CD4-positive, alpha-beta T cell treated with Interleukin-15 for 1 hour (primary cell): ENCODE measurements at places on chromosomes 2 and 18.

DNA sequence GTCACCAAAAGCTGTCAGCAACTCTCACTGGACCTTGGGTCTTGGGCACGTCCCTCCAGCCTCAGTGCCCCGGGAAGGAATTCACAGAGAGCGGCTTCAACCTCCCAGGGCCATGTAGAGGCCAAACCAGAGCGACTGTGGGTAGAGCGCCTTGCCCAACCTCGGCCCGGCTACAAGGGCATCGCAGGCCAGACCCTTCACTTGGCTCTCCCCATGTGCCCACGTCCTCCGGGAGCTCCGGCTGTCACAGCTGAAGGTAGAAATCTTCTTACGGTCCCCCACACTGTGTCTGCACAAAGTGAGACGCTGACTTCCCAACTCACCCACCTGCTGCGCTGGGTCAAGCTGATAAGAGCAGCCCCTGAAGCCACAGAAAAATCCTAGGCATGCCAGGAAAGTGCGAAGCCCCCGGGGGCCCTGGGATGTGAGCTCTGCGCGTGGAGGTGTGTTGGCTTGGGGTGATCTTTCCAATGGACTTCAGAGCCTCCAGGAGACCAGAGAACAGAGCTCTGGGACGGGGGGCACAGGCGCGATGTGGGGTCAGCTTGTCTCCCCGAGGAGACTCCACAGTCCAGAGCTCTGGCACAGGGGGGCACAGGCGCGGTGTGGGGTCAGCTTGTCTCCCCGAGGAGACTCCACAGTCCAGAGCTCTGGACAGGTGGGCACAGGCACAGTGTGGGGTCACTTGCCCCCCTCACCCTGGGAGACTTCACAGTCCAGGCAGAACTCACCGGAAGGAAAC, 105.5 kb downstream of the RTP5 start:
- no peak for DNase-seq

DNA sequence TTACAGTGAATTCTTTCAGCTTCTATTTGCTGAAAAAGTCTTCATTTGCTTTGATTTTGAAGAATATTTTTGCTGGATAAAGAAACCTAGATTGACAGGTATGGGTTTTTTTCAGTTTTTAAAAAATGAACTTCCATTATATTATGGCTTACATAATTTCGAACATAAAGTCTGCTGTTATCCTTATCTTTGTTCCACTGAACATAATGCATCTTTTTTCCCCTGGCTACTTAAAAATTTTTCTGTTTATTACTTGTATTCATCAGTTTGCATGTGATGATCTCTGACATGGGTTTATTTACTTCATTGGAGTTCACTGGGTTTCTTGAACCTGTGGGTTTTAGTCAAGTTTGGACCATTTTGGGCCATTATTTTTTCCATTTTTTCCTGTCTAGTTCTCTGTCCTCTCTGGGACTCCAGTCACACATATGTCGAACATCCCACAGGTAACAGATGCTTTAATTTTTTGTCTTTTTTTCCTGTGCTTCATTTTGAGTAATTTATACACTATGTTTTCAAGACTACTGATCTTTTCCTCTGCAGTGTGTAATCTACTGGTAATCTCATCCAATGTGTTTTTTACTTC, 33.1 kb downstream of the SEC11C start:
- no peak for DNase-seq

DNA sequence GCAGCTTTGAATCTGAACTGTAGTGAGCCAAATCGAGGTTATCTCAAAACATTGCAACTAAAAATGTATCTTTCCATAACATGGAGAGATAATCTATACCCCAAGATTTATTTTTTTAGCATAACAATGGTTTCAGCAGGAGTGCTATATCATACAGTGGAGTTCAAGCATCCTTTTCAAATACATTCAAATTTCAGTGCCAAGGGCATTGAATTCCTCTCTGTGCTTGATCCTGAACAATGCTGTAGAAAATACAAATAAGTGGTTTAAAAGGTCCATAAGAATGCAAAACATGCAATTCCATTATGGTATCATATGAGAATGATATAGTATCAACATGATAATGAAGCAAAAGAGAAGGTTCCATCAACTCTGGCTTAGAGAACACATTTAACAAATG, 201.7 kb downstream of the TXNL1 start:
- no peak for DNase-seq

DNA sequence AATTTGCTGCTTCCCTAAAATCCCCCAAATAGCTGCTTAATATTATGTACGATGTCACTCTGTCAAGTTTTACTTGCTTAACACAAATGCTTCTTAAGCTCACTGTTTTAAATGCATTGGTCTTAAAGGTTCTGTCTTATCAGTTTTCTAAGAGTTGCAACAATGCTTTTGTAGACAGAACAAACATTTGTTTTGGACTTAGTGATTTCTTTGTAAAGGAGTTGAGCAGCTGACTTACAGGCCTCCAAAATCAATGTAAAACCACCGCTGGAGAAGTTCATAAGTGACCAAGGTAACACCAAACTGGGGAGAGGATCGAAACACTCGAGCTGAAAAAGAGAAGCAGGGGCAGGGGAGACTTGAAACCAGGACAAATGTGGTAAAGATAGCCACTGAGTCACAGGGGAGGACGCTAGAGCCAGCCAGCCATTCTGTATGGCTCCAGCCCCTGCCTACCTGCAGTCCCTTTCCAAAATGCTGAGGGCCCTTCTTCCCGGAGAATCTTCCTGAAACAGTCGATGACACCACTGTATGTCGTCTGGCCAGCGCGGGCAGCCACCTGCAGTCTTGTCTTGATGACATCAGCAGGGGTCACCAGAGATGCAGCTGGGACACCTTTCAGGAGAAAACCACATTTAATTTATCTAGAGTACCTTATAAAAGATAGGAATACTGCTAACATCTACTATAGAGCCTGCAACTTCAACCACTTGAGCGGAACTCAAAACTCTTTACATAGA, 100.2 kb downstream of the DYNC1I2 start:
- no peak for DNase-seq

- DNase-seq, result no peak
Observed at GRCh38 chr18:28691496-28691840, 514.5 kb upstream of the CDH2 start.

DNA sequence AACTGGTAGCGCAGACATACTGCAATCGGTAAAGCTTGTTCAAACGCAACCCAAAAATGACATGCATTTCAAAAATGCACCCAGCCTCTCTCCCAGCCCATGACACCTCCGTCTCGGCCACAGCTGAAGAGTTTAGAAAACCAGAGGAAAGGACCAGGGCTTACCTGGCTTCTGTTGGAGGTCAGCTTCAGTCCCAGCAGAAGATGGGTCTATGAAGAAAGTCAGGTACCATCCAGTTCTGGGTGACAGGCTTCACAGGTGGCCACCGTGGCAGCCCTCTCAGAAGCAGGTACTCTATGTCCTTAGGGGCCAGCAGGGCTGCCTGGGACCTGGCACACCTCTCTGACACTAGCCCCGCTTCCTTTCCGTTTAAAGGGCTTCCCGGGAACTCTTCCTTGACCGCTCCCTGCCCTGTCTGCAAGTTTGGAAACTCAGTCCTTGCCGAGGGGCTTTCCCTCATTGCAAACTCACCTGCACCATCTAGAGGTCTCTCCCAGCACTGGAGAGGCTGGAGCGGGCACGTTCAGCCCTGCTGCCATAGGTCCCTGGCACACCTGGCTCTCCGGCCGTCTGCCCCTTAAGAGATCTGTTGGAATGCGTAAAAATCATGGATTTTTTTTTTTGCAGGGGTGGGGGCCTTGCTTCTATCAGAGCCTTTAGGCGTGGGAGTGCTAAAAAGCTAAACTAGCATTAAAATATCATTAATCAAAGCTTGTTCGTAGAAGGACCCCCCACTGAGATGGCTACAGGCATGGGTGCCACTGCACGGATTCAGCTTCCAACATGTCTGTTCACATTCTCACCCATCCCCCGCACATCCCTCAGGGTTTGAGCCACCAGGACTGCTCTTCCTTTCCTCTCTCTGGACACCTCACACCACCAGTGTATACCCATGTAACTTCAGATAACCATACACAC, at the start of gene EDAR:
TSS of gene EDAR (minus strand) at position 425 of the 918 bp plus-strand sequence. CDS start 58,206 bp downstream, outside the sequence.
- DNase-seq, result peak; percentile 28

DNA sequence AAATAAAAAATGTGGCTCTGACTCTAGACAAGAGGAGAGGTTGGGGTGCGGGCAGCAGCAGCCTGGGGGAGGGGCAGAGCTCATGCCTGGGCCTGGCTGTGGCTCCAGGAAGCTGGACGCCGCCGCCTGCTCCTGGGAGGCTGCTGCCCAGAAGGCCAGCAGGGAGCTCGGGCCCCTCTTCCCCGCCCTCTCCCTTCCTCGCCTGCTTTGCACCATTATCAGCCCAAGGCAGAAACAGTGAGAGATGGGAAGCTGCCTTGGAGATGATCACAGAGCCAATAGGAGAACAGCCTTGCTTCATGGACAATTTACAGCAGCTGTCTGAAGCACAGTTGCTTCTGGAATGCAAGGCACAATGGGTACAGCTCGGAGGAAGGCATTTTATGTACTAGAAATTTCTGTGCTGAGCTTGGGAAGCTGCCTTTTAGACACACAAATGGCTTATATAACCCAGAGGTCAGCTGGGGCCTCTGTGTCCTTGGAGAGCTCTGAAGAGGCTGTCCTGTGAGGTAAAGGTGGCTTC, 55.3 kb upstream of the AFF3 start:
- no peak for DNase-seq

DNA sequence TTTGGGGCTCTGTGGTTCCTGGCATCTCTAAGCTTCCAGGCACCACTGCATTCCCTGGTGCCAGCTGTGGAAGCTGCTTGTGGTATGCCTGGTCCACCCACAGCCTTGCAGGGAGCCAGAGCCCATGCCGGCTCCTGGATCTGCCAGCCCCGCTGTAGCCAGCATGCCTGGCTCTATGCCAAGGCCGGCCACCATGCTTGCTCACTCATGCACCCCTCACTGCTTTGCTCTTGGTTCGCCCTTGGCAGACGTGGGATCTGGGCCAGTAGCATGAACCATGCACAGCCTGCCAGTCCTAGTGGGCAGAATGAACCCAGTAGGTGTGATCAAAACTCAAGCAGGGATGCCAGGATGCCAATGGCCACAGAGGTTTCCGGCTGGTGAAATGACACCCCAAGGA, 634.2 kb upstream of the TMEFF2 start:
- DNase-seq, result peak; percentile 15

DNA sequence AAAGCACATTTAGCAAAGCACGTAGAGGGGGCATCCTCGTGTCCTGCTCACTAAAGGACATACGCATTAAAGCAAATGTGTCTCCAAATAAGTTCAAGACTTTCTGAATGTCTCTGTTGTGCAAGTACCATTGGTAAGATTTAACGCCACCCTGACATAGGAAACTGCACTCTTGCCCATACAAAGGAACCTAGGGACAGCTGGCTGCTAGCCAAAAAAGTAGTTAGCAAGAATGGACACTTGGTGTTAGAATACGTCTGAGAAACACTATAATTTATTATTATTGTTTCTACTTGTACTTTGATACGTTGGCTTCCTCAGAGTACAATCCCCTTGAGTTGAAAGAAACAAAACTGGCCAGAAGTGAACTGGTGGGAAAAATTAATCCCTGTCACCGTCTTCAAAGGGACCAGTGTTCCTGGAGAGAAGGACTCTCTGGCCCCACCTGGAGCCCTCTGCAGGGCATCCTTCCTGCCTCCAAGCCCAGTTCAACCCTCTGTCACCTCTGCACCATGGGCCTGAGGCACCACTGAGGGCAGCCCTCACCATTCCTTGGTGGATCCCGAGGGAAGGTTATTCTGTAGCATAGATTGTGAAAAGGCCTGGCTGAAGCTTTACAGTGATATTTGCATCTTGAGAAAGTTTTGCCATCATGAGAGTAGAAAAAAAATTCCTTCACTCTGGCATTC, 51.4 kb upstream of the APCDD1 start:
- no peak for DNase-seq

- DNase-seq, result no peak
Observed at GRCh38 chr2:10920764-10921388, 9.1 kb downstream of the KCNF1 start.

DNA sequence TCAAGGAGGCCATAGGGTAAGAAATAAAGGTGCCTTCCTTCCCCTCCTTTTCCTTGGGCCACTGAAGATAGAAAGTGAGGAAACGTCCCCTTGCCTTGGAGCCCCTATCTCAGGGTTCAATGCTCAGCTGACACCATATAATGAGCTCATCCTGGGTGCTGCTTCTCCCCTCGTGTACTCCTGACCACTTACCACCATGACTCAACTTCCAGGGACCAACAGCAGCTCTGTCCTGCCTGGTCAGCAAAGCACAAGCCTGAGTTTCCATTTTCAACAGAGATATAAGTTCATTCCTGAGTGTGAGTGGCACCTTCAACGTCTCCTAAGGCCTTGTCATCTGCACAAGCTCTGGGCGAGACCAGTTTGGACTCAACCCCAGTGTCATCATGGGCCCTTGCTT, 151.2 kb downstream of the CAPN13 start:
- DNase-seq, result no peak

- no peak for DNase-seq
Observed at GRCh38 chr2:18829976-18830375, 240.6 kb upstream of the NT5C1B start.

DNA sequence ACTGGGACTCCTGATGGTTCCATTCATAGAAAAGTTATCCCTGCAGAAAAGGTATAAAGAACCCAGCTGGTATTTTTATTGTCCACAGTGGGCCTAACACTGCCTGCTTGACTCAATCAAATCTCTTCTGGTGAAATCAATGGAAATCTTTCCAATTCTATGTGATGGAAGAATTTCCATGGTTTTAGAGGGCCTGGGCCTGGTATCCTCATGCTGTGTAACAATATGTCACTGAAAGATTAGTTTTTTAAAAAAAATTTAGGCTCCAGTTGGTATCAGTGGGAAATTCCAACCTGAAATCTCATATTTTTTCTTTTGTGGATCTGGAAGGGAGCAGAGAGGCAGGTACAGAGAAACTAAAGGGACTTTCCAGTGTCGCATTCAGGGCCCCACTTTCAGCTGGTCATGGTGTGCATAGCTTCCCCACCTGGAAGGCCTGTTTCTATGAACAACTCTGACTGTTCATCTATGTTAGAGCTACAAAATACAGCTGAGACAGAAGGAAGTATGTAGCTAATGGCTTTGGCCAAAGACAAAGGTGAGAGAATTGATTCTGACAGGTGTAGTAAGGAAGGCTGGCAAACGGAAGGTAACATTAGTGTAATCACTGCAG, 20.9 kb downstream of the NEB start:
- no peak for DNase-seq

- DNase-seq, result no peak
Observed at GRCh38 chr2:201127152-201127511, 11.2 kb downstream of the CFLAR start.

GRCh38 chr2:158745067-158745865, 49.9 kb upstream of the DAPL1 start:
- DNase-seq, result no peak

- DNase-seq, result no peak
Observed at GRCh38 chr2:10009811-10010781, 33.3 kb upstream of the KLF11 start.
